ENCODE measurements at places on chromosomes 3 and 15.

DNA sequence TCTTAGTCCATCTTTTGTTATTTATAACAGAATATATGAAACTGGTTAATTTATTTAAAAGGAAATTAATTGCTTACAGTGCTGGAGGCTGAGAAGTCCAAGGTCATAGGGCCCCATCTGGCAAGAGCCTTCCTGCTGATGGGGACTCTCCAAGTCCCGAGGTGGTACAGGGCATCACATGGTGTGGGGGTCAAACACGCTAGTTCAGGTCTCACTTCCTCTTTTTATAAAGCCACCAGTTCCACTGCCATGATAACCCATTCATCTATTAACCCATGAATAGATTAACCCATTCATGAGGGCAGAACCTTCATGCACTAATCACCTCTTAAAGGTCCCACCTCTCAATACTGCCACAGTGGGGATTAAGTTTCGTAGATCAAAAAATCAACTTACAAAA is 659.3 kb downstream of the NAALADL2 start:
- no peak for DNase-seq

DNA sequence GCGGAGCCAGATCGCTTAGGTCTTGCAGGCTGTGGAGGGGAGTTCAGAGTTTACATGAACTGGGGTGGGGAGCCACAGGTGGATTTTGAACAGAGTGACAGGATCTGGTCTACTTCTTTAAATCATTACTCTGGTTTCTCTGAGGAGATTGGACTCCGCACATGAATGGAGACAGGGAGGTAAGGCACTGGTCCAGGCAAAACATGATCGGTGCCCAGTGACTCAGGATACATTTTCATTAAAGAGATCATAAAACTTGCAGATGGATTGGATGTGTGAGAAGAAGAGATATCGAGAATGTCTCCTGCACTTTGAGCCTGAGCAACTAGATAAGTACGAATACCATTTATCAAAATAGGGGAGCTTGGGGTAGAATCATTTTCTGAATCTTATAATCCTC is 61.8 kb upstream of the CMSS1 start:
- DNase-seq: no peak

- no peak for DNase-seq
Observed at GRCh38 chr3:146065573-146066006, 95.4 kb downstream of the PLOD2 start.

- DNase-seq: no peak
Observed at GRCh38 chr3:57031631-57032541, 28.6 kb upstream of the SPATA12 start.

GRCh38 chr15:68626739-68627138 is 47.9 kb downstream of the CORO2B start:
- no peak for DNase-seq

DNA sequence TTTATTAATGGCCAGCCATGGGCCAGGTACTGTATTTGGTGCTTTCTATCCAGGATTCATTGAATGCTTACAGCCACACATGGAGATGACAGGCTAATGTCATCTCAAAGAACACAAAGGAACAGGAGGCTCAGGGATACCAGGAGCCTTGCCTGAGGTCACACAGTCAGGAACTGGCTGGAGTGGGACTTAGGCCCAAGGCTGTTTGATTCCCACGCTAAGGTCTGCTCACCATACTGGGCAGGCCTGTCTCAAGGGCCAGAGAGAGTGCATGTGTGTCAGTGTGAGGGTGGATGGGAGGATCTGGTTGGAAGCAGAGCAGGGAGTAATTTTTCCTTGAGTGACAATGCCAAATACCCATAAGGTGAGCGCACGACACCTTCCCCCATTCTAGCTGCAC is 37.6 kb downstream of the EPHB3 start:
- peak; percentile 84 for DNase-seq

DNA sequence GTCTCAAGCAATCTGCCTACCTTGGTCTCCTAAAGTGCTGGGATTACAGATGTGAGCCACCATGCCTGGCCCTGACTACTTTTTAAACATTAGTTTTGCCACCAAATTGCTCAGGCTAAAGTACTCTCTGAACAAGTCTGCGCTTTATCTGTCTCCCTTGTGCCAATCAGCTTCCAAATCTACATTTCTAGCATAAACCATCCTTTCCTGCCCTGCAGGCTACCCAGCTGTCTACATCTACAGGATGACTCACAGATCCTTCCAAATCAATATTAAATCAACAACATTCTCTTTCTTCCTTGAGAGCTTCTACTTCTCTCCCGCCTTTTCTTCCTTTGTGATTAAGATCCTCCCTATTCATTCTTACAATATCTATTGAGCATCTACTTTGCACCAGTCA is 16.0 kb upstream of the ATOSA start:
- no peak for DNase-seq

GRCh38 chr15:70314688-70315087 is 217.0 kb upstream of the TLE3 start:
- DNase-seq: no peak

GRCh38 chr3:139441656-139442055 is 34.7 kb downstream of the RBP2 start:
- DNase-seq: no peak

DNA sequence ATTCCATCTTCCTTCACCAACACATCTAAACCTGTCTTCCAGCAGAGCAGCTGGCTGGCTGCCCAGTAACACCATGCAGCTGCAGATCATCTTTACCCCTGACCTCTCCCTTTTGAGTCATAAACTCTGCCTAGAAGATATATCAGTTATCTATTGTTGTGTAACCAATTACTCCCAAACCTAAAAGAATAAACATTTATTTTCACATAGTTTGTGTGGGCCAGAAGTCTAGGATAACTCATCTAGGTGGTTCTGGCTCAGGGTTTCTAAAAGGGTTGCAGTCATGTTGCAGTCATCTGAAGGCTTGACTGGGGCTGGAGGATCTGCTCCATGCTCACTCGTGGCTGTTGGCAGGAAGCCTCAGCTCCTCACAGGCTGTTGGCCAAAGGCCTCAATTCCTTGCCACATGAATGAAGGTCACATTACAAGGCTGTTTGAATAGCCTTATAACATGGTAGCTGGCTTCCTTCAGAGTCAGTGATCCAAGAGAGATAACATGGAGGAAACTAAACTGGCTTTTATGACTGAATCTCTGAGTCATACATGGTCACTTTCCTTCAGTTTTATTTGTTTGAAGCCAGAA is 92.8 kb downstream of the GOLIM4 start:
- peak; percentile 49 for DNase-seq

DNA sequence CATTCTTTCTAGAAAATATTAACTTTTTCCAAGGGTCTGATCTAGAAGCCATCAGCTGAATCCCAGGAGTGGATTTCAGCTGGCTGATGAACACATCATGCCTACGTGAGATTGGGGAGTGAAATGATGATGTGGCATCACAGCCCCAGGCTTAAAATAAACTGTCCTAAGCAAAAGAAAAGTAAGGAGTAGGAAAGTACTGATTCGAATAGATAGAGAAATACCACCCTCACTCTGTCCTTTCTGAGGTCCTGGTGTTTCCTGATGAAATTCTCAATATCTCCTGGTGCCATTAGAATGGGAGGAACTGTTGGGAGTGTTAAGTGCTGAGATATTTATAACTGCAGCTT is 376.8 kb upstream of the SEMA6D start:
- no peak for DNase-seq

- no peak for DNase-seq
Observed at GRCh38 chr15:96337365-96338023, 7.0 kb downstream of the NR2F2 start.

- DNase-seq: no peak
Observed at GRCh38 chr3:127729556-127730056, 56.9 kb downstream of the ABTB1 start.

- DNase-seq: no peak
Observed at GRCh38 chr15:78456426-78456825, 18.4 kb downstream of the IREB2 start.

- peak; percentile 81 for DNase-seq
Observed at GRCh38 chr3:125381743-125382142, 6.6 kb upstream of the ZNF148 start.

- no peak for DNase-seq
Observed at GRCh38 chr3:52469001-52469400, 13.6 kb downstream of the NISCH start.

DNA sequence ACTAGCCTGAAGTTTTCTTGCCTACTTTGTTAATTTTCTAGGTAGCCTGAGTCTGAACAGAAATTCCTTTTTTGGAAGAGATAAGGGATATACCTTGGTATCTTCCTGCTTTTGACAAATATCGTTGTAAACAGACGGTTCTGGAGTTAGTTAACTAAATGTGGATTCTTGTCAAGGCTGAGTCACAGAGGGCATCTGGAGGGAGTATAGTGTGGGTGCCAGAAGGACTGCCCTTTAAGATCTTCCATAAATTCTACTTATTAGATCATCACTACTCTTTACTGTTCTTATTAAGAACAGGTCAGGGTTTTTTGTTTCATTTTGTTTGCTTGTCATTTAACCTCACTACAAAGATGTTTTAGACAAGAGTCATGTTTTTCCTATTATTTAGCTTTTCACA is 125.3 kb upstream of the SKOR1 start:
- DNase-seq: no peak

GRCh38 chr3:139450159-139450558 is 26.2 kb downstream of the RBP2 start:
- no peak for DNase-seq

DNA sequence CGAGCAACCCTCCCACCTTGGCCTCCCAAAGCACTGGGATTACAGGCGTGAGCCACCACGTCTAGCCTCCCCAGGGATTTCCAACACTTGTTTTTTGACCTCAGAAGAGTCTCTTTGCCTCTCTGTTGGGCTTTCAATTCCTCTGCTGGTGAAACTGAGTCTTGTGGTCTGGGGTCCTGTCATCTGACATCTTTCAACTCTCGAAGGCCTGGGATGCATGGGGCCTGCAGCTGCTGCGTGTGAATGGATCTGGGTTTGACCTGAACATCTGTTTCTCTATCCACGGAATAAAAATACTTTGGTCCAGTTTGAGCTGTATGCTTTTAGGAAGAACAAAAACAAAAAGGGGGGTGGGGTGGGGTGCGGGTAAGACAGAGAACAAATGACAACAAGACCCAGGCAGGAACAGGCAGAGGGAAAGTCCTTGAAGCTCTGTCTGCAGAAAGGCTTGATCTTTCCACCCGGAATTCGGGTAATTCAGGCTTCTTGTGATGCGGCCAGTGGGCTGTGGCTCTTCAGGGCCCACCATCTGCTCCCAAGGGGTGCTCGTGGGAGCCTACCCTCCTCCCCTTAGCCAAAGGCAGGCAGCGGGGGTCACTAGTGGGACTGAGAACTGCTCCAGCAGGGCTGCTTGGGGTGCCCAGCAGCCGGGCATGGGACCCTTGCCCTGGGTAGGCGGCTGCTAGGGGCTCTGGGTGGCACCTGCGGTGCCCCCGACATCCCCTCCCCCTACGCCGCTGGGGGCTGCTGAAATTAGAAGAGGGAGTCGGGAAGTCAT is 71.5 kb downstream of the SLC12A8 start:
- no peak for DNase-seq

DNA sequence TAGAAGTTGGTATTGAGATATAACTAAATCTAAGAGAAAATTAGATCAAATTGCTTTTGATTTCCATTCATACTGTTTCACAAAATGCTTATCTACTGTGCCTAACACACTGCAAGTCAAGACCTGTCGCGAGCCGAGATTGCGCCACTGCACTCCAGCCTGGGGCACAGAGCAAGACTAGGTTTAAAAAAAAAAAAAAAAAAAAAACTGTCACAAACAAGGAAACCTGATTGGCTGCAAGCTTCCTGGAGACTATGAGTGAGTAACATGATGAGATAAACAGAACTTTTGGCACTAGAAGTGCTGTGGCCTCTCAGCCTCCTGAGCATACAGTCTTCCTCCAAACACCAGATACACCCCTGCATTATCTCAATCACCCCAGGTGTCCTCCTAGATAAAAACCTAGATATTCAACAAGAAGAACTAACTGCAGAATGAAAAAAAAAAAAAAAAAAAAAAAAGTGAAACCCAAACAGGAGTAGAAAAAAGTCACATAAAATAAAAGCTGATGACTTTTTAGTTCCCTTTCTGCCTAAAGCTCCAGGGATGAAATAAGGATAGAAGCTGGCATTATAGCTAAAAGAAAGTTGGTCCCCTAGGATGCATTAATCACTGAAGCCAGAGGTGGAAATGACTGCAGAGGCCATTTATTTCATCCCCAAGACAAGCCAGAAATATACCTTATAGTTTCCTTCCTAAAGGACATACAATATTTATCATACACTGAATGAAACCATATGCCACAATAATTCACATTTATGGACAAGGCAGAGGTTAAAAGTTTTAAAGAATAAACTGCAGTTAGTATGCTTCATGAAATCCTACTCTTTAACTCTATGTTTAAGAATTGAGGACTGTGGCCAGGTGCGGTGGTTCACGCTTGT is 82.4 kb downstream of the P3H2 start:
- peak; percentile 84 for DNase-seq

- peak; percentile 73 for DNase-seq
Observed at GRCh38 chr3:105473521-105474223, 107.0 kb downstream of the ALCAM start.

DNA sequence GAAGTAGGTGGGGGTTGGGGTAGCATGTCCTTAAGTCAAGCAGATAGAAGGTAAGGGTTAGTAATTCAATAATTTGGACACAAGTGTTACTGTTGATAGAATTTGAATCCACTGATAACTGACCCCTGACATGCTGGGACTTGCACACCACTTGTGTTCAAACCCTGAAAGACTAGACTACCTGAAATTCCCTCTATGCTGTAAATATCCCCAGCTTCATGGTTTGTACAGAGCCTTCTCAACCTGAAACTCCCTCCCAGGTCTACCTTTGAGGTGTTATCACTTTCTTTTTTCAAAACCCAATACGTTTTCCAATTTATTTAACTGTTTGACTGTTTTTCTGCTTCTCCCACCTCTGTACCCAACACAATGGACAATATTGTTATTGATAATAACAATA is 459.6 kb downstream of the NLGN1 start:
- DNase-seq: no peak

DNA sequence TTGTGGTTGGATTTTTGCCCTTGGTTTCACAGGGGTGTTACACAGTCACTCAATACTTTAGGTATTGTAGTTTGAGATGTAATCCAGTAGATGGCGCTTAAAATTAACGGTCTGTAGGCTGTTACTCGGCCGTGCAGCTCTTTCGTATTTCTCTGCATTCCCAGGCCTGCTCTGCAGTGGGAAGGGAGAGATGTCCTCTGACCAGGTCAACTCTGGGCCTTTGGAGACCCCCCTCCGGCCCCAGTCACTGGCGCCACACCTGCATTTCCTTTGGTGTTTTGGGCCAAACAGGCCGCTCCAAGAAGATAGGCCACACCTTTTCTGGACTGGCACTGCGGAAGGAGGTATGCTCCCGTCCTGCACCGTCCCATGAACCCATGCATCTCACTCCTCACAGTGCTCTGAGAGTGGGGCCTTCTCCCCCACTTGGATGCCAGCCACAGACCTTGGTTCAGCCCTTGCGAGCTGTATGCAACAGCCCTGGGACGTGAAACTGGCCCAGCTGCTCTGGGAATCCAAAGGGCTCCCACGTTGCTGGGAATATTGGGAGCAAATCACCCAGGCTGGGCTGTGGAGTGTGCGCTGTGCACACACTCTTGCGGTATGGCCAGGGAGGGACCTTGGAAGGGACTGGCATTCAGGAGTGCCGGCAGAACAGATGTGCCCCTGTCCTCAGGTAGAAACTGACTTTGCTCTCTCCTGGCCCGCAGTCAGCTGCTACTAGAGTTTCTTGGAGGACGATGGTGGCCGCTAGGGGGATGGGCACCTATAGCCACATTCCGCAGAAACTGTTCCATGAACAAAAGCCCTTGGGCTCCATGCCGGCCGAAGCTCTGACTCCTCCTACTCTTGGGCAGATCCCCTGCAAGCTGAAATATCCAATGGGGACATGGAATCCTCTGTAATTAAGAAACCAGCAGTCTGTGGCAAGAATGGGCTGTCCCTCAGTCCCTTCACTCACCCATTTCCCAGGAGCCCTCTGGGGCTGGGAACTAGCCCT is 410.5 kb upstream of the CADM2 start:
- DNase-seq: peak; percentile 79

GRCh38 chr15:90422043-90422442 is 34.0 kb downstream of the IQGAP1 start:
- no peak for DNase-seq

Measured in islet precursor cell (in vitro differentiated cells).